ENCODE measurements at places on chromosomes 2 and 18.
A peak's percentile ranks its signal among the peaks of the same experiment; 100 is the strongest.

DNA sequence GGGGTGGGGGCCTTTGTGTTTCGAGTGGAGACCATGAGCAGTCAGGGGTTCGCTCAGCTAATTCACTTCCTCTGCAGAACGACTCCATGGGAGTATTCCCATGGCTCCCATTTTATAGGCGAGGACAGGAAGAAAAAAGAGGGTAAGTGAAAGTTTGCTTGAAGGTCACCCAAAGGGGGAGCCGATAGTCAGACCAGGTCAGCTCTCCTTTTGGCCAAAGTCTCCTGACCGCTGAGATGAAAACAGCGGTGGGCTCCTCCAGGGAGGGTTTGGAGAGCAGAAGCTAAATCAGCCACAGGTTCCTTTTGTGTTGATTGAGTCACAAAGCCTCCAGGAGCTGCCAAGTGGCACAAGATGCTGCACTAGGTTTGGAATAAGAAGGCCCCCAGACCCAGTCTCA lies 34.1 kb upstream of the CTAGE1 start:
- DNase-seq: no peak

DNA sequence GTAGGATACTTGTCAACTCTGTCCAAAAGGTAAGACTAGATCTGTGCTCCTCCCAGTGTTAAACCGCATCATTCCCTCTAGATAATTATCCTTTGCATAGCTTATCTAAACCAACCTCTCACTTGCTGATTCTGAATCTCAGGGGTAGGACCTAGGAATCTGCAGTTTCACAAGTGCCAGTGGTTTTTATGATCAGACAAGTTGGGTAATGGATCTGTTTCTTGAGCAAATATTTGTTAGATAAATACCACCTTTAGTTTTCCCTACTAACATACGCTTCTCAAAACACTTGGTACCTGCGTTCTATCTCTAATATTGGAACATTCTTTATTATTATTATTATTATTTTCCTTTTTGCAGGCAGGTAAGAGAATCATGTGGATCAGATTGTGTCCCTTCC lies 439.9 kb downstream of the PTPRM start:
- DNase-seq: no peak

GRCh38 chr2:68039317-68039716 lies 23.5 kb downstream of the C1D start:
- DNase-seq: no peak

GRCh38 chr2:206158563-206159345 lies 490 bp downstream of the NDUFS1 start:
- no peak for DNase-seq

GRCh38 chr2:136005462-136006196 lies 20.2 kb upstream of the DARS1 start:
- no peak for DNase-seq

GRCh38 chr2:69538872-69539548 lies 101.8 kb upstream of the NFU1 start:
- DNase-seq: no peak

GRCh38 chr18:51132256-51132935 lies 65.1 kb downstream of the MEX3C start:
- DNase-seq: no peak

- no peak for DNase-seq
These were observed 49.7 kb upstream of the RAPH1 start for GRCh38 chr2:203584784-203585183.

GRCh38 chr2:180607514-180608049 lies 372.8 kb upstream of the UBE2E3 start:
- no peak for DNase-seq

DNA sequence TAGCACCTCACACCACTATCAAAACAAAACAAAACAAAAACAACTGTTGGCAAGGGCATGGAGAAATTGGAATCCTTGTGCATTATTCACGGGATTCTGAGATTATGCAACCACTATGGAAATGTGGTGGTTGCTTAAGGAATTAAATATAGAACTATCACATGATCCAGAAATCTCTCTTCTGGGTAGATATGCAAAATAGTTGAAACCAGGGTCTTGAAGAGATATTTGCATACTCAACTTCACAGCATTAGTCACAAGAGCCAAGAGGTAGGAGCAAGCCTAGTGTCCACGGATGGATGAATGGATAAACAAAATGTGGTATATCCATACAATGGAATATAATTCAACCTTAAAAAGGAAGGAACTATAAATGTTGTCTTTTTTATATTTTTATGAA lies 7.0 kb downstream of the TMEM131 start:
- no peak for DNase-seq

- DNase-seq: peak; percentile 80
These were observed 195.9 kb upstream of the CYRIA start for GRCh38 chr2:16861530-16861929.

- DNase-seq: no peak
These were observed 29.0 kb upstream of the TNS1 start for GRCh38 chr2:218031771-218032257.

- DNase-seq: no peak
These were observed 99.9 kb downstream of the GALNT14 start for GRCh38 chr2:31038385-31038784.

- no peak for DNase-seq
These were observed 51.3 kb upstream of the ODC1 start for GRCh38 chr2:10499275-10499907.

DNA sequence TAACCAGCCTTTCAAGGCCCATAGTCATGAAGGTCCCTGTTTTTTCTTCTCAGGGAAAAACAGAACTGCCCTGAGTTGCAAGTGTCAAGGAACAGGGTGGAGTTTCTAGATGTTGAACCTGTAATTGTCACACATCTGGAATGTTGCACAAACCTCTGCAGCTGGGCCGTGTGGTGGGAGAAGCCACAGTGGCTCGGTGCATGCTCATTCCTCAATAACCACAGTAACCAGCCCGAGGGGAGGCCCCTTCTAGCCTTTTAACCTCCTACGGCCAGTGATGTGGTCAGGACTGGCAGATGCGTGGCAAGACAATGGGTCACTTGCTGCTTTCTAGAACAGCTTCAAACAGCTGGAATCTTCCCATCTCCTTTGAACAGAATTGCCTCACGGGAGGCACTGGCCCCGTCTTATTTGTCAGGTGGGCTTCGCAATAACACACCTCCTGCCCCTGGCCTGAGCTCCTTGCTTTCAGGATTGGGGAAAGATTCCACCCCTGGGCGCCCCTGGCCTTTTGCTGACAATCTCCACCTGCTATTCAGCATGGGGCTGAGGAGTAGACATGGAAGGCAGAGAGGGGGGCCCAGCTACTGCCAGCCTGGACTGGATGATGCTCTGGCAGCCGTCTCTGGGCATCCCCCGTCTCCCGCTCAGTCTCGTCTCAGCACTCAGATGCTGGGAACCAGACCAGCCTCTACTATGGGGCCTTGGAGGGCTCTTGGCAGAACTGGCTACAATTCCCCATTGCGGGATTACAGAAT lies 102.9 kb downstream of the KLHL29 start:
- no peak for DNase-seq

- DNase-seq: no peak
These were observed 23.7 kb downstream of the TRAF3IP1 start for GRCh38 chr2:238344035-238344434.

GRCh38 chr2:29923110-29923721 lies 1.8 kb upstream of the ALK start:
- DNase-seq: peak; percentile 35

- DNase-seq: no peak
These were observed 146.0 kb upstream of the RMP24 start for GRCh38 chr18:35826477-35826876.

- no peak for DNase-seq
These were observed 95.1 kb upstream of the XPO1 start for GRCh38 chr2:61633250-61633649.

DNA sequence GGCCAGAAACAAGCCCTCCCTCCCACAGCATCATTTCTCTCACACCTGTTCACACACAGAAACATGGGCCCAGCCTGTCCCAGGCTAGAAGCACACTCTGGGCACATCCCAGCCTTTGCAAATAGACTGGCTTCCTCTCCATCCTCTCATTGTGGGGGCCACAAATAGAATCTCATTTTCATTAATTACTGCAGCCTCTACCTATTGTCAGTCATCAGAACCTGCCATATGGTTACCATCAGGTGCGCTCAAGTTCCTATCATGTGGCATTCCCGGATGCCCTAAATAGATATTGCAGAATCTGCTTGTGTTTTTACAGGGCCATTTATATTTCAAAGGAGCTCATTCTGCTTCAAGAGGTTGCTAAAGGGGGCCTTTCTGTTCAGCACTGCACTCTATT lies 460.7 kb downstream of the BCL11A start:
- no peak for DNase-seq

DNA sequence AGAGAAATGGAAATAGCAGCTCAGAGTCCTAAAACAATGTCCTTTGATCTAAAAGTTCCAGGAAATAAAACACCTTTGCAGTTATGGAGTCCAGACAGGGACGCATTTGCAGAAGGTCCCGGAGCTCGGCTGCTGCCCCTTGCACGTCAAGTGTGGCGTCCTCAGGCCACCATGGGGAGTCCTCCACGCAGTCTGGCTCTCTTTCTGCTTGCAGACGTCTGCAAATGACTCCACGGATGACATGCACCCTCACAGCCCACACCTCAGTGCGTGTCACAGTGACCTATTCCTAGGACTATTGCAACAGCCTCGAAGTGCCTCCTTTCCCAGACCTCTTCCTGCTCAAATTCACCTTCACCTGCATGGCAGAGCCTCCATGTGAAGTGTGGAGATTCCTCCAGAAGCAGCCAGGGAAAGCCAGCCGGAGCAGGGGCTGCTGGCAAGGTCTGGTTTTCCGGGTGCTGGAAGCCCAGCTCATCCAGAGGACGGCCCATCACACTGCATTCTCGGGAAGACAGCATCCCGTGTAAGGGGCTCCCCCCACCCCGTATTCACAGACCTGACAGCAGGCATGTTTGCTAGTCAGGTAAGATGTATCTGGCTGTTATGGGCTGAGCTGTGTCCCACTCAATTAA lies 137.7 kb downstream of the ASB1 start:
- DNase-seq: no peak
